ENCODE measurements at places on chromosomes 4 and X. TPM values are rescaled to one million over a fixed set of nuclear protein-coding genes. Genes with fewer than 3 reads are reported as not detected.
A peak's percentile ranks its signal among the peaks of the same experiment; 100 is the strongest.

- DNase-seq, result no peak
Measured at GRCh38 chrX:119698845-119699244, 5.9 kb upstream of the SEPTIN6 start.

- no peak for DNase-seq
Measured at GRCh38 chr4:118047043-118047442, 12.8 kb downstream of the NDST3 start.

SPATA4 gene
- total RNA-seq, result not detected

DNA sequence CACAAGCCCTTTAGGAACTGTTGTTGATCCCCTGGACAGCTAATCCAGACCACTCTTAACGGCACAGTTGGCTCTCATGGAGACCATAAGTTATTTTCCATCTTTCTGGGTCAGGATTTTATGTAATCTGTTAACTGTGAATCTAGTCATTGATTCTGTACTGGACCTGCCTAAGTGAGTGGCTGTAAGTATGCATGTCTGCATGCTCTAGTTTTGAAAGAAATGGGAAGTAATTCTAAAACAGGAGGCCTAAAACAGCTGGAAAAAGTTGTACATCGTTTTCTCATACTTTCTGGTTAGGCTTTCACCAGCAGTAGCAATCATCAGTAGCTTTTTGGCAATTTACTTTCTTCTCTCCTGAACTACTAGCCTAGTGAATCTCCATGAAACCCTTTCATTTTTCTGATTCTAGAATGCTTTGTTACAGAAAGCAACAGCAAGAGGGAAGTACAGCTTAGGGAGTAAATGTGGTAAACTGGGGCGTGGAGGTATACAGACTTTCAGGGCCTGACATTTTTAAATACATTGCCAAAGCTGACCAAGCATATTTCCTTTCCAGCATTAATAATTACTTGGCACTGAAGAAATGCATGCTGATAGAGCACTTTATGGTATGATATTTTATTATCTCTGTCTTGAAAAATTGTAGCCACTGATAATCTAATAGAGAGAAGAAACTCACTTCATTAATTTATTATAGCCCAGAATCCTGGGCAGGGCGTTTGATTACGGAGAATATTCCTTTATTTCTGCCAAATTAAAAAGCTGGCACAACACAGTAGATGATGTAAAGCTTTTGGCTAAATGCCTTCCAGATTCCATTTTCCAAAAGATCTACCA lies 202.7 kb downstream of the BANK1 start:
- no peak for DNase-seq

- DNase-seq, result no peak
Measured at GRCh38 chr4:87053176-87053658, 118.4 kb downstream of the AFF1 start.

NONO gene
- total RNA-seq, result 171 TPM

- no peak for DNase-seq
Measured at GRCh38 chrX:11143931-11144678, 33.0 kb downstream of the HCCS start.

DNA sequence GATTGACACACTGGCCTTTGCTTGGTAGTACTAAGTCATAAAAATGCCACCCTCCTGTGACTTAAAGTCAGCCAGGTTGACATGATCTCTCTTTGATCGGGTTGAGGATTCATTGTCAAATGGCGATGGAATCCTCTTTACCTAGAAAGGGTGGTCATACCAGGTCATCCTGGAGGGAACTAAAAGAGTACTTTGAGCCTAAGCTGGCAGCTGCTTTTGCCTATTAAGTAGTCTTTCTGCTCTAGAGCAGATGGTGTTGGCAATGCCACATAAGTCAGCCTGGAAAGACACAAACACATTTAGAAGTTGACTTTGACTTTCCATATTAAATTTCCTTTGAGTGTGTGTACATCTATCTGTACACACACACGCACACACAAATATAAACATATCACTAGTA lies 39.2 kb upstream of the C4orf54 start:
- no peak for DNase-seq

DNA sequence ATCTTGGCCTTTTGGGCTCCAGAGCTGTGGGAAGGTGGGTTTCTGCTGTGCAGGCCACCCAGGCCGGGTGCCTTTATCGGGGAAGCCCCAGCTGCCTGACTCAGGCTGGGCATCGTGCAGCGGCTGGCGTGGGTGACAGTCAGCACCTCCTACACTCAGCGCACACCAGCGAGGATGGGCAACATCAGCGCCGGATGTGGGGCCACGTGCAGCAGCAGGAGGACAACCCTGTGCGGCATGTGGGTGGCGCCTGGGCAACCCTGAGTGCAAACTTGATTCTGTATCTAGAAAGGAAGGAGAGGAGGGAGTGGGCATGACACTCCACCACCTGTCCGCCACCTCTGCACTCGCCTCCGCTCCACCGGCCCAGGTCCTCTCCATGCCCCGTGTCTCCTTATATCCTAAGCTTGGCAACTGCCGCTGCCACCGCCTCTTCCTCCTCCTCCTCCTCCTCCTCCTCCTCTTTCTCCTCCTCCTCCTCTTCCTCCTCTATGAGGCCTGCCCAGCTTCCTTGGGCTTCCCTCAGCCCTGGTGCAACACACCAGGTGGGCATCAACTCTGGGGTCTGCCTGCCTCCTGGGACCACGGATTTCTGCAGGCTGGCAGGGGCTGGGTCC lies 107.4 kb upstream of the AFAP1 start:
- no peak for DNase-seq

GRCh38 chrX:21929209-21929608 lies 11.3 kb upstream of the SMS start:
- DNase-seq, result no peak

GRCh38 chrX:131633285-131633917 lies 89.5 kb downstream of the OR13H1 start:
- DNase-seq, result no peak

GRCh38 chrX:135893294-135893817 lies at the start of the genes CT45A10 and SAGE1:
CT45A10 (minus strand) TSS chrX:135893444; CDS start chrX:135885344, 8,100 bp downstream.
SAGE1 (plus strand) TSS chrX:135893716; CDS start chrX:135896243, 2,527 bp downstream.
- DNase-seq, result no peak

DNA sequence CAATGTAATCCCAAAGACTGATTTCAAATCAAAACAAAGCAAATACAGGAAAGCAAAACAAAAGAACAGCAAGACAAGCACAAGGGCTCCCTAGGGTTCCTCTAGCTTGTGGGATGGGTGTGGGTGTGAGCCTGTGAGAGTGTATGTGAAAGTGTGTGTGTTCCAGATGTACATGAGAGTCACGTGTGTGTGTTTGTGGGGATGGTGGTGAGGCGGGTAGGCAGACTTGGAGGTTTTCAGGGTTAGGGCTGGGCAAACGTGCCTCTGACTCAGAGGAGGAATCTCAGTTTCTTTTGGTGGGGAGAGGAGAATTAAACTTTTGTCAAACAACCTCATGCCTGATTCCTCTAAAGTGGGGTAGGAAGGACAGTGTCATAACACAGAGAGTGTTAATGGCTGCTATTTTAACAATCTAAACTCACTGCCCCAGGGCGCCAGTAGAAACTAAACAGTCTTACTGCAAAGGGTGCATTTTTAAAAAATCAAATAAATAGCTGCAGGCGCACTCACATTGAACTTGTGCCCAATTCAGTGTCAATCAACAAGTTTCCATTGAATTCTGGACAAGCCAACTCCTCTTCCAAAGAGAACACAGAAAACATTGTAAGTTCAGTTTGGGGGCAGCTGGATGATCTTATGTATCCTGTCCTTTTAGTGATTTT lies 51.8 kb downstream of the CHRDL1 start:
- no peak for DNase-seq

PNMA6A gene
- 1.2 TPM for total RNA-seq

DNA sequence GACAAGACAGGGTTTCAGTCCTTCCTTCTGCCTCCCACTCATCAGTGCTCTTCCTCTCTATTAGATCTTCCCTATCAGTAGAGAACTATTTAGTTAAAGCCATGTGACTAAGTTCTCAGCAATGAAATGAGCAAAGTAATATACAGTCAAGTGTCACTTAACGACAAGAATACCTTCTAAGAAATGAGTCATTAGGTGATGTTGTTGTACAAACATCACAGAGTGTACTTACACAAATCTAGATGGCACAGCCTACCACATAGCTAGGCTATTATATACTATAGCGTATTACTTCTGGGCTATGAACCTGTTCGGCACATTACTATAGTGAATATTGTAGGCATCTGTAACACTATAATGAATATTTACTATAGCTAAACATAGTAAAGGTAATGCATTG lies 71.3 kb downstream of the POU4F2 start:
- no peak for DNase-seq

DNA sequence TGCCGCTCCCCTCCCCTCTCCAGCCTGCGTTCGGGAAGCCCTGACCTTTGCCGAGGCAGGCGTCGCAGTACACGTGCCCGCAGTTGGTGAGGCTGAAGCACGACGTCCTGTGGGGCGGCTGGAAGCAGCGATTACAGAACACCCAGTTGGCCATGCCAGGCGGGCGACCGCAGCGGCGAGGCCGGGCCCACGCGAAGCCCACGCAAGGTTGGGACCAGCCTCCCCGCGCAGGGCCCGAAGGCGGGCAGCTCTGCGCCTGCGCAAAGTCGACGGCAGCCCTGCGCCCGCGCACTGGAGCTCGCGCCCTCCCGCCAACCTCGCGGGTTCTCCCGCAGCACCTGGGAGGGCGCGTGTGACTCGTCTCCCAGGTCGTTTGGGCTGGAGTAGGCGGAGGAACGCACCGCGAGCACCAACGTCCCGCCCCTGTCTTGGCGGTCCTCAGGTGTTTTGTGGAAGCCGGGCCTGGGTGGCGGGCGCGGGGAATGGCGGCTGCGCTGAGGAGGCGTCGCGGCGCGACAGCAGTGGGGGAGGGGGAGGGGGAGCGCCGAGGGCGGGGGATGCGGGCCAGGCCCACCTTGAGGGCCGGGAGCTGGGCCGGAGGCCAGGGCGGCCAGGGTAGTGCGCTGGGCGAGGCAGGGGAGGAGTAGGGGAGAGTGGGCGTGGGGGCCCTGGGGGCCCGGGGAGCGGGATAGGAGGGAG lies at the start of gene RNF212:
Gene RNF212, minus strand, starts transcription at position 254 of the 699 bp plus-strand sequence. Its CDS starts 100 bp downstream, at position 154.
- DNase-seq, result peak; percentile 54

DNA sequence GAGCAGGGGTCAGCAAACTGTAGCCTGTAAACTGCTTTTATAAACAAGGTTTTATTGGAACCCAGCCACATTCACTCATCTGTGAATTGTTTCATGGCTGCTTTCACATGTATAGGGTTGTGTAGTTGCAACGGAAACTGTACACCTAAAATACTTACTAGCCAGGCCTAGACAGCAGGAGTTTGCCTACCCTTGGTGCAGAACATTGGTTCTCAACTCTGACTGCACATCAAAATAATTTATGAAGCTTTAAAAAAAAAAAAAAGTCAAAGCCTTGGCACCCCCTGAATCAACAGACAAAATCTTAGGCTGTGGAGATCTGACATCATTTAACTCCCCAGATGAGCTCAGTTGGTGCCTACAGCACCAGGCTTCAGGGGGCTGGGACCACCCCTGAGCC lies 27.8 kb downstream of the ADGRA3 start:
- no peak for DNase-seq

DNA sequence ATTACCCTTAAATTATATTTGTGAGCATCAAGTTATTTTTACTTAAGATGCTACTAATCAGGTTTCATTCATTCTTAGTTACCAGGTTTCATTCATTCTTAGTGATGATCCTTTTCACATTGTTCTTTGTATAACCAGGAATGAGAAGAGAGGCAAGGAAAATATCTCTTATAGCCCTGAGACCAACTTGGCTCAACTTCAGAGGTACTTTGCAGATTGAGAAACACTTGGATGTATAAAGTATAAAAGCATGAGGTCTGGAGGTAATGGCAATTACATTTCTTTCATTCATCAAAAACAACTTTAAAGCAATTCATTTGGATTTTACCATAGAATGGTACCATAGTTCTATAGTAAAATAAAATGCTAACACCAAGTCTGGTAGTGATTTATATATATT lies 231.0 kb downstream of the PRDM5 start:
- no peak for DNase-seq
